Hematopoietic multipotent progenitor cell treated with erythropoietin and hydrocortisone succinate and interleukin-3 and kit ligand, for 8 days (in vitro differentiated cells): ENCODE measurements at places on chromosomes 2 and 18.

- no peak for DNase-seq
Measured at GRCh38 chr2:165112133-165112573, 91.7 kb downstream of the SCN3A start.

DNA sequence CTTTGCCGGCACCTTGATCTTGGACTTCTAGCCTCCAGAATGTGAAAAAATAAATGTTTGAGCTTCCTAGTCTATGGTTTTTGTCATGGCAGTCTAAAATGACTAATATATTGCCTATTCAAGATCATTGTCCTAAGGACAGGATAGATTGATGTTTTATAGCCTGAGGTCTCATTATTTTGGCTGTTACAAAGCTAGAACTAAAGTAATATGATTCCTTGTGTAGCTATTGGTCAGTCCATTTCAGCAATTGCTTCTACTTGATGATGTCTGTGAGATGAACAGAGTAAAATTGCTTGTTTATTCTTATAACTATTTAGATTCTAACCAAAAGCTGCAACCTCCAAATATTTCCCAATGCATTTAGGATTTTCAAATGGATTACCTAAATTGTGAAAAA is 145.0 kb downstream of the HRH4 start:
- no peak for DNase-seq

- DNase-seq, result no peak
Measured at GRCh38 chr18:29074147-29074546, 897.2 kb upstream of the CDH2 start.

DNA sequence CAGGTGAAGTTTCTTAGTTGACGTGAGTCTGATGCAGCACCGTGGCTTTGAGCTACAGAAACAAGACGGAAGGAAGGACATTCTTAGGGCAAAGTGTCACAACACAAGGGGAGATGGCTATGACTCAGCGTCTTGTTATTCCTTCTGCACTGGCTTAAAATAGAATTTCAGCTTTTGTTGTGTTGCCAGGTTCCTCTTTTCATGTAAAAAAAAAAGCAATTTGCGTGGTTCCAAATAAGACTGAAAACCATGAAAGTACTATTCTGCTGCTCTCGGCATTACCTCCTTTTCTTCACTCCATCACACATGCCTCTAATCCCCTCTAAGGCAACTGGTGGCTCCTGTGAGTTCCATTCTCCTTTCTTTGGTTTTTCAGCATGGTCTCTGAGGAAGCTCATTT is 150.1 kb downstream of the ANTXR1 start:
- peak; percentile 27 for DNase-seq

GRCh38 chr2:117760916-117761315 is 53.6 kb upstream of the DDX18 start:
- no peak for DNase-seq

- no peak for DNase-seq
Measured at GRCh38 chr2:172079838-172080640, 5.3 kb upstream of the DLX1 start.

DNA sequence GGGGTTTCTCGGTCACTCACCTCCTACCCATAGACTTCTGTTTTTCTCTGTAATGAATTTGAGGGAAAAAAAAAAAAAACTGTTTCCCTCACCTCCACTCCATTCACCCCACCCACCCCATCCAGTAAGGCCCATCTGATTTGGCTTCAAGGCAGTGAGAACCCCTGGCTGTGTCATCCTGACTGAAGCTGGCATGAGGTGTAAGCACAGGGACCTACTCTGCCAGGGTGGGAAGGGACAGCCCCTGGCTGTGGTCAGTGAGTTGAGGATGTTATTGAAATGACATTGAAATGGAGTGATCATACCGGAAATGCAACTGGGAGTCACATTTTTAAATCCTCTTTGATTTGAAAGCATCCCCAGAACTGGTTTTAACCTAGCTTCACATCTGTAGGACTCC is 19.1 kb upstream of the BCL2L11 start:
- no peak for DNase-seq

- DNase-seq, result no peak
Measured at GRCh38 chr2:149739883-149740265, 152.3 kb upstream of the MMADHC start.
